ENCODE measurements at places on chromosomes 7 and 10.

DNA sequence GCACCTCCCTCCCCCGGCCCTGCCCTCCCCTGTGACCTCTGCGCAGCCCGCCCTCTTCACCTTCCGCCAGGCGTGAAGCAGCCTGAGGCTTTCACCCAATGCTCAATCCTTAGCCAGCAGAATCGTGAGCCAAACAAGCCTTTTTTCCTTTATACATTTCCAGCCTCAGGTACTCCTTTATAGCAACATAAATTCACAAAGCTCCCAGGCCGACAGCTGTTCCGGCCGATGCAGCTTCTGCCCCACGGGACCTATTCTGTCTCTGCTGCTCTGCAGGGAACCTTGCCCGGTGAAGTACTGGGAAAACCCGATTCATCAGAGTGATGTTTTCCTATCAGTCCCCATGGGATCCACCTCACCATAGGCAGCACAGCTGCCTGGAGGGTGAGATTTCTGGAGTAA lies 87.4 kb downstream of the CHST15 start:
- no peak for DNase-seq

DNA sequence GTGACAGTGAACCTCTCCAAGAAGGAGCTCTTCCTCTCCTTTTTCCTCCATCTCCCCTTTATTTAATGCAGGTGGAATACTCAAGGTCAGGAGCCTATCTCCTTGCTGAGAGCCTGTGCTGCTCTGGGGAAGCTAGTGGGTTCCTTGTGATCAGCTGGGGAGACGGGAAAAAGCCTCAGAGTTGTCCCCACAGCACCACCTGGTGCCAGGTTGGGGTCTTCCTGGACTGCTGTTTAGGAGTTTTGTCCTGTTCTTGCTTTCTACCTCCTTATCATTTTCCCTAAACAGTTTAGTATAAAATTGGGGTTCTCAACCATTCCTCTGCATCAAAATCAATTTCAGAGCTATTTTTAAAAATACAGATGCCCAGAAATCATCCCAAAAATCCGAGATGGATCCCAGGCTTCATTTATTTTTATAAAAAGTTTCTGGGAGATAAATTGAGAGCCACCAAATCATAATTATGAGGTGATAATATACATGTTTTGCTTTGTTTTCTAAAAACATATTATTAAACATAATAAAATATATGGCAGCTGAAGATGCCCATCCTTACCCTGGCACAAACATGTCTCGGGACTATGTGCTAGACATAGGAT lies 44.3 kb downstream of the MACC1 start:
- no peak for DNase-seq

DNA sequence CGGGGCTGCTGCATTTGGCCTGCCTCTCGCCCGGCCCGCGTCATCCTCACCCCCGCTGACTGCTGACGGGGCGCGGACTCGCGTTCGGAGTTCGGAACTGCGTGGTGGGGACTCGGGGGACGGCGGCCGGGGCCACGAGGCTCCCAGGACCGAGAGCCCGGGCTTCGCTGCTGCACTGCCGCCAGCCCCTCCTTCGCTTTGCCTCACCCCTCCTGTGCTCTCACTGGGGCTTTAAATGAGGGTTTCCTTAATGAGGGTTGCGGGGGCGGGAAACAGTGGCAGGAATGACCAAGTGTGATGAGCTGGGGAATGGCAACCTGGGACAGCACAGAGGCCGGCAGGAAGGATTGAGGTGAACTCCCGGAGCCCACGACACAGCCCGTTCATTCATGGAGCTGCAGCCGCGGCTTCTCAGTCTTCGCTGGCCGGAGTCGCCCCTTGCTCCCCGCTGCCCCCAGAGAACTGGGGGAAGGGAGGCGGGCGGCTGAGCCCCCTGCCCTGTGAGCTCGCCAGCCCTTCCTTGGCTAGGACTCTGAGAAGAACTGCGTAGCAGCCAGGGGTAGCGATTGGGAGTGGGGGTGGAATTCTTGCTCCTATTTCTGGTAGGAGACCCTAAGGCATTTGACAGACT lies 1.5 kb upstream of the LRRC4 start:
- no peak for DNase-seq

GRCh38 chr10:68342909-68343516 lies 10.3 kb upstream of the PBLD start:
- no peak for DNase-seq

DNA sequence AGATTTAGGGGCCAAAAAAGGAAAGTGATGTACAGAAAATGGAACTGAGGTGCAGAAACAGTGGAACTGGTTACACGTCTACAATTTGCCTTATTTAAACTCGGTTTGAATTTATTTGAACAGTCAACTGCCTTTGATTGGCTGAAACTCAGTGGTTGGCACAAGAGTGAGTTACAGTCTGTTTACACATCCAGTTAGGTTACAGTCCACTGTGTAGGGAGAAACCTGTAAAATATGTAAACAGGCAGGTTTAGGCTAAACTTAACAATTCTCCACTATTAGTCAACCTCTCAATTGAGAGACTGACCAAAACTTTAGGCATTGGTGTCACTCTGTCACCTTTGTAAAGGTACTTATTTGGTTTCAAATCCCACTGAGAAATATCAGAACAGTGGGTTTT lies 40.3 kb upstream of the RELN start:
- DNase-seq: no peak

Data from stimulated activated CD4-positive, alpha-beta T cell treated with anti-CD3 and anti-CD28 coated beads, TNF-alpha, amount 100 ng/mL, for 1 hour (primary cell).